GM12892 (cell line): ENCODE measurements at places on chromosomes 7 and 10.

GRCh38 chr10:97827702-97828291 lies 21.8 kb upstream of the GOLGA7B start:
- DNase-seq = no peak

DNA sequence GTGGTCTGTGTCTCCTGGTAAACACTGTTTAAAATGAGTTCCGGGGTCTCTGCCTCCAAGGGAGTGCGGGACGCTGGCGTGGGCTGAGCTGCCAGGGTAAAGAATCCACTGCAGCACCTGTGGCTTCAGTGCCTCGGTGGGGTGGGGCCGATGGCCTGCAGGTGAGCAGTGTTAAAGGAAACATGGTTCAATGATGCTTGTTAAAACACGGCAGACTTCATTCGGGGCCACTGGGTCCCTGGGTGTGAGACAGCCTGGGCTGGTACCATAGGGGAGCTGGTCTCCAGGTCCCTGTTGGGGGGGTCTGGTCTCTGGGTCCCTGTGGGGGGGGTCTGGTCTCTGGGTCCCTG lies 24.9 kb upstream of the KNDC1 start:
- no peak for DNase-seq

DNA sequence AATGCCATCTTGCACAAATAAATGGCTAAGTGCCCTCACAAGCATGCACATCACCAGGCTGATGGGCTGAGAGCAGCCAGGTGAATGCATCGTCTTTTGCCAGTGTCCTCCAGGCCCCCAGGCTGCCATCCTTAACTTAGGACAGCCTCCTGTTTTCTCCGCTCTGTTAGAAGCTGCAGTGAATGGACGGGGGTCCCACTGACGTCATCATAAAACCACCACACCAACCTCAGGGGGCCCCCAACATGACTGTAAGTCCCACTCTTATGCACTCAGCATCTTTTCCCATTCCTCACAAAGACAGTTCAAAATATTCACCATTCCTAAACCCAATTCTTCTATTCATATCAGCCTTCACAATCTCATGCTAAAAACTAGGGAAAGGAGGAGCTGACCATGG lies 34.4 kb downstream of the GLI3 start:
- DNase-seq = no peak

GRCh38 chr10:119801998-119802538 lies 70.6 kb downstream of the MCMBP start:
- no peak for DNase-seq

DNA sequence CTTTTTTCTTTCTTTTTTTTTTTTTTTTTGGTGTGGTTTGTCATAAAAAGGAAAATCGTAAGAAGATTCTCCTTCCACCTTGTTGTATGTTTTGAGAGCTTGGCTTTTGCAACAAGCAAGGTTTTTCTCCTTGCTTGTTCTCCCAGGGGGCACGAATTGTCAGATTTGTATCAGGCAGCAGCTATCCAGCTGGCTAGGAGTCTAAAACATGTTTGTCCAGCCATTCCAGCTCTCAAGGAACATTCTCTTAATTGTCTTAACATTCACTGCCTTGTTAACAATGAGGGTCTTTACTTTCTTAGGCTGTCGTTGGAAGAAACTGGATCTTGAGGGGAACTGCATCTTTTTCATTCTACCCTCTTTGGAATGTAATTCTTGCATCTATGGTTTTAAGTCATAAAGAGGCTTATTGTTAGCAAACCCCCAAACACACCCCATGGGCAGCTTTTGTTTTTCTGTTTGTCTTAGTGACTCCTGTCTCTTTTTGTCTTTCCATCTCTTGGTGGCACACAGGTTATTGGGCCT lies 14.6 kb downstream of the SHTN1 start:
- no peak for DNase-seq

- DNase-seq = no peak
These were observed 5.6 kb downstream of the GPR15LG start for GRCh38 chr10:84179059-84179710.

GRCh38 chr7:70681469-70682350 lies 450.2 kb upstream of the GALNT17 start:
- no peak for DNase-seq
